ENCODE measurements at places on chromosomes 7 and 10.

DNA sequence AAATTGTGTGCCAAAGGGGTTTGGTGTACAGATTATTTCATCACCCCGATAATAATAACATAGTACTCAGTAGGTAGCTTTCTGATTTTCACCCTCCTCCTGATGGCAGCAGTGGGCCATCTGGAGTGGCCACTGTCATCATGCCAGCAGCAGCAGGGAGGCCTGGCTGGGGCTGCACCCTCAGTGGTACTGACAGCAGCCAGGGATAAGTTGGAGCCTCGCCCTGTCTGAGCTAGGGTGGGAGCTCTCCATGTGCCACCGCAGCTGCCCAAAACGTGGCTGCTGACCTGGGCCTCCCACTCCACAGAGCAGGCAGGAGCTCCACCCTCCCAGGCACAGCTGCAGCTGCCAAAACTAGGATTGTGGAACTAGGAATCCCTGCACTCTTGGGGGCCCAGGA is 700.8 kb upstream of the KCND2 start:
- no peak overlapping the region for H3K4me3 ChIP-seq
- no peak for DNase-seq
- no peaks in the 10 kb centered on the region for H3K36me3 ChIP-seq
- H3K27me3 ChIP-seq = no peaks in the 10 kb centered on the region
- H3K4me1 ChIP-seq = no peaks in the 10 kb centered on the region

DNA sequence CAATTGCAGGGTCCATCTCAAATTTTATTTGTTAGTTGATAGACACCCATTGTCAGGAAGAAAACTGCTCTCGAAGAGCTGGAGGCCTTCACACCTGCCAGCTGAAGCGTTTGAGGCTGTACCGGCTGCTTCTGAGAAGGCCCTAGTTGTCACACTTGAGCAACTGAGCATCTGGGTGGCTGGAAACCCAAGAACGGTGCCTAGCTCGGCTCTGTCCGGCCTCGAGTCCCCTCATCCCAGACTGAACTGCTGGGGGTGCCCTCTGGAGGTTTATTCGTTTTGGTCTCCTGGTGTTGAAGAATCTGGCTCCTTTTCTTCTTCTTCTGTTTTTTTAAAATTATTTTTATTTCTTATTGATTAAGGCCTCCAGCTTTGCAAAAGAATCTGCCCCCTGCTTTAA is 59.3 kb upstream of the EXOC6 start:
- no peak for DNase-seq
- H3K27ac ChIP-seq = no peak overlapping the region
- no peaks in the 10 kb centered on the region for H3K27me3 ChIP-seq
- H3K4me3 ChIP-seq = no peak overlapping the region

- no peaks in the 10 kb centered on the region for H3K4me1 ChIP-seq
- no peak overlapping the region for H3K27ac ChIP-seq
- no peaks in the 10 kb centered on the region for H3K27me3 ChIP-seq
- H3K4me3 ChIP-seq = no peak overlapping the region
- no peaks in the 10 kb centered on the region for H3K36me3 ChIP-seq
These were observed 6.4 kb upstream of the ENTPD7 start for GRCh38 chr10:99652800-99653390.

DNA sequence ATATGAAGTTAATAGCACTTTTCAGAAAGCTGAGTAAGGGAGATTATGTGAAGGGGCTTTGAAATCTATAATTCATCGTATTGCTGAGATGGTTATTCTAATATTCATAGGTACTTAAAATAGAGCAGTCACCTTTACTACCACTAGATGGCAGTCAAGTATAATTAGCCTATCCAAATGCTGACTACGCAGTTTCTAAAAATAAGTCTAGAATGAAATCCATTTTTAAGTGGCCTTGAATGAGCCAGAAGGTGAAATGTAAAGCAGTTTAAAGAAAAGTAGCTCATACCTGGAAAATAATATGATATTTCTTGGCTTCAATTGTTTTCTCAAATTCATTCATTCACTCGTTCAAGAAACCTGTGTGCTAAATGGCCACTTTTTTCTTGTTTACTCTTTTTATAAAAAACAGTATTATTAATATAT is 1277.1 kb downstream of the GATA3 start:
- no peak overlapping the region for H3K27ac ChIP-seq
- no peaks in the 10 kb centered on the region for H3K36me3 ChIP-seq
- DNase-seq = no peak

- no peak overlapping the region for H3K4me3 ChIP-seq
- H3K27ac ChIP-seq = peak overlapping the region; percentile 65
- DNase-seq = no peak
- no peaks in the 10 kb centered on the region for H3K36me3 ChIP-seq
- peaks cover 90% of the 10 kb centered on the region for H3K4me1 ChIP-seq
These were observed 6.6 kb upstream of the ZNF22 start for GRCh38 chr10:44993922-44994751.

- H3K27ac ChIP-seq = no peak overlapping the region
- H3K4me3 ChIP-seq = no peak overlapping the region
- H3K4me1 ChIP-seq = peaks cover 39% of the 10 kb centered on the region
- H3K27me3 ChIP-seq = no peaks in the 10 kb centered on the region
- DNase-seq = no peak
- H3K36me3 ChIP-seq = no peaks in the 10 kb centered on the region
These were observed 123.4 kb upstream of the BTBD16 start for GRCh38 chr10:122147663-122148062.

- H3K4me3 ChIP-seq = no peak overlapping the region
- no peak for DNase-seq
- H3K27me3 ChIP-seq = no peaks in the 10 kb centered on the region
- H3K27ac ChIP-seq = no peak overlapping the region
- peaks cover 4% of the 10 kb centered on the region for H3K4me1 ChIP-seq
These were observed 8.5 kb upstream of the TMEM270 start for GRCh38 chr7:73852500-73852899.

DNA sequence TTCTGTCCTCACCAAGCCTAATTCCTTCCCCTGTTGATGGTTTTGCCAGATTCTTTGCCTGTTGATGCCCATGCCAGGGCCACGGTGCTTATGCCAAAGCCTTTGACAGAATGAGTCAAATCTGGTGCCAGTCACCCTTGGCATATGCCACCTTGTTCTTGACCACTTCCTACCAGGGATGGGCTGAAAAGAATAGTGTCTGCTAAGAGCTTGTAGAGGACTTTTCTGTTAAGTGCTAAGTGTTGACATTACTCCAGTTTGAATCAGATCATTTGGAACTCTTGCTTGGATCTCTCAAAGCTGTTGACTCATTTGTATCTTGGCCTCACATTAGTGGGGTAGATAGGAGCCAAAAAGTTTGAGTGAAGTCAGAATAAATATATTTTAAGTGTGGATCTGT is 661.2 kb downstream of the AUTS2 start:
- no peak for DNase-seq
- no peak overlapping the region for H3K4me3 ChIP-seq
- H3K27ac ChIP-seq = no peak overlapping the region
- H3K36me3 ChIP-seq = no peaks in the 10 kb centered on the region
- no peaks in the 10 kb centered on the region for H3K27me3 ChIP-seq
- H3K4me1 ChIP-seq = no peaks in the 10 kb centered on the region

GRCh38 chr7:101126651-101127459 is at the start of gene SERPINE1:
Gene SERPINE1, plus strand, starts transcription at chr7:101127104. Its CDS starts 1,290 bp downstream, at chr7:101128394.
- no peaks in the 10 kb centered on the region for H3K27me3 ChIP-seq
- H3K36me3 ChIP-seq = no peaks in the 10 kb centered on the region
- peak within 1 kb of the TSS; percentile 96 for H3K27ac ChIP-seq
- H3K4me1 ChIP-seq = peaks cover 24% of the 10 kb centered on the region
- peak; percentile 64 for DNase-seq
- H3K4me3 ChIP-seq = peak within 1 kb of the TSS; percentile 50

GRCh38 chr10:126661356-126661755 is 9.1 kb downstream of the C10orf90 start:
- no peak for DNase-seq
- H3K27ac ChIP-seq = no peak overlapping the region
- H3K27me3 ChIP-seq = no peaks in the 10 kb centered on the region

DNA sequence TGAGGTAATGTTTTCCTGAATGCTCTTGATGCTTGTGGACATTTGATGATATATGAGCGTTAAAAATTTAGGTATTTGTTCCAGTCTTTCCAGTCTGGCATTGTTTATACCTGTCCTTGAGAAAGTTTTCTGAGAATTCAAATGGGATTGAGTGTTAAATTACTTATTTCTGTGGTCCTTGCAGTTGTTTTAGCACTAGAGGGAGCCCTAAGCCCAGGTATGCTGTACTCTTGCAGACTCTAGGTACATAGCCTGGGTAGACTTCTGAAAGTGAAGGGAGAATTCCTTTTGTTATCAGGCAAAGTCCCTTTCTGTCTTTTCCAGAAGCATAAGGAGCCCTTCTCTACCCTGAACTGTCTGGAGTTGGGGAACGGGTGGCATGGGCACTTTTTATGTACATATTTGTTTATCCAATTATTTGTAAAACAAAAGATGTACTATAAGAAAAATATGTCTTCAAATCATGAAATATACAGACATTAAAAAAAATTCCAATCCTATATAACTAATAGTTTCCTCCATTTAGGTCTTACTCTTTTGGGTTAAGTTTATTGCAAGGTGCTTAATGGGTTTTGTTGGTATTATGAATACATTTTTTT is 262.1 kb downstream of the ATRNL1 start:
- no peak for DNase-seq
- H3K4me3 ChIP-seq = no peak overlapping the region
- no peak overlapping the region for H3K27ac ChIP-seq
- H3K27me3 ChIP-seq = no peaks in the 10 kb centered on the region

DNA sequence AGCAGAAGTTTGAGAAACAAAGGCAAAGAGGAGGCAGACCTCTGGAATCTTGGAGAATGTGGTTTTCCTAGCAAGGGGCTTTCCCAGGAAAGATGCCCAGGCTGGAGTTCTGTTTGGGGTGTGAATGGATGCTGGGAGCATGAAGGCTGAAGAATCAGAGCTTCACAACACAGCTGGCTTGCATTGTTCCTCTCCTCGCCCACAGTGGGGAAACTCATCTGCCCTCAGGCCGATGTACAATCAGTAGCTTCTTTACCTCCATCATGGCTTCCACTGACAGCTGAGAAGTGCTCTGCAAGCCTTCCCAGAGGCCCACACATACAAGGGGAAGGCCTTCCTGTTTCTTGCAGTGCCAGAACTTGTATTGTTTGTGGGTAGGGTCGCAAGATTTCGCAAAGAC is 90.8 kb upstream of the HECTD2 start:
- no peak for DNase-seq
- no peaks in the 10 kb centered on the region for H3K36me3 ChIP-seq
- no peaks in the 10 kb centered on the region for H3K27me3 ChIP-seq
- H3K27ac ChIP-seq = no peak overlapping the region
- H3K4me1 ChIP-seq = no peaks in the 10 kb centered on the region
- H3K4me3 ChIP-seq = no peak overlapping the region

DNA sequence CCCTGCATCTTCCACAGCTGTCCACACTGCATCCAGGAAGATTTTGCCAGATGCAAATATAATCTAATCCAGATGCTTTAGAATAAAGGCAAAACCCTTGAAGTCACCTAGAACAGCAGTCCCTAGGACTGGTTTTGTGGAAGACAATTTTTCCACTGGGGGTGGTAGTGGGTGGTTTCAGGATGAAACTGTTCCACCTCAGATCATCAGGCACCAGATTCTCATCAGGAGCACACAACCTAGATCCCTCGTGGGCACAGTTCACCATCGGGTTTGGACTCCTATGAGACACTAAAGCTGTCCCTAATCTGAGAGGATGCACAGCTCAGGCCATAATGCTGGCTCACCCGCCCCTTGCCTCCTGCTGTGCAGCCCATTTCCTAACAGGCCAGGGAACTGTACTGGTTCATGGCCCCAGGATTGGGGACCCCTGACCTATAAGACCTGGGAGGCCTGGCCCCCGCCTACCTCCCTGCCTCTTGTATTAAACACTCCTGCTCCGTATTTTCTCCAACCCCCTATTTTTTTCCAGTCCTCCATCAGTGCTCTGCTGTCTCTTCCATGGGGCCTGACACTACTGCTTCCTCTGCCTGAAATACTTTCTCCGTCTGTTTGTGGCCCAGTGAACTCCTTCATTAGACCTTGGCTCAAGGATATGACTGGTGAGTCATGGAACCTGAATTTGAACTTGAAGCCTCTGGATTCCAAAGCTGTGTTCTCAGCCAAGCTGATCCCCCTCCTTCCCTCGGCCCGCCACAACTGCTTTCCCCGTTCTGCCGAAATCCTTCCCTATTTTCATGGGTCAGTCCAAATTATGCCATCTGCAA is 79.9 kb upstream of the RHEB start:
- no peak overlapping the region for H3K4me3 ChIP-seq
- H3K36me3 ChIP-seq = peaks cover 3% of the 10 kb centered on the region
- H3K27ac ChIP-seq = no peak overlapping the region
- DNase-seq = no peak

DNA sequence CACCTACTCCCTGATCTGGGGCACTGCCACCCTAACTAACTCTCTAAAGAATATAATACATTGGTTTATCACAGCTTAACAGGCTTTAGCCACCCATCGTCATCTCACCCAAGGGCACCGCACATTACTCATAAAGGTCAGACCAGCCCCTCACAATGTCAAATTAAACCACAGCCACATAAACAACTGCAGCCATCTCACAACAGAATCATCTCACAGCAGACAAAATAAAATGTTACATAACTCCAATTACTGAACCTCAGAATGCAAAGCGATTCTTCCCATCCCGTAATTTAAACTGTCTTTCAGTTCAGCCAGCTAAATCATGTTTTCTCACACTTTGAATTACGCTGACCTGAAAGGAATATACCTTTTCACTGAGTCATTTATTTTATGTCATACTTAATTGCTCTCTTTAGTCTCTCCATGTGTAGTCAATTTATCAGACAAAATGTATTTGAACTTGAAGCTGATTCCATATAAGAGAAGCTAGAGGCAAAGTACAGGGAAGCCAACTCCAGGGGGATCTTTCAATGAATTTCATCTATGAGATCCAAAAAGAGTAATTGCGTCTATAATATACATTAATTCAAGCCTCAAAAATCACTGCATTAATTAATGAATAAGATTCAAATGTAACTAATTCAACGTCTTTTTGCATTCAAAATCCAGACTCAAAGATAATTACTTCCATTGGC is 96.9 kb upstream of the NEBL start:
- H3K27ac ChIP-seq = no peak overlapping the region
- DNase-seq = no peak
- H3K4me3 ChIP-seq = no peak overlapping the region
- H3K27me3 ChIP-seq = no peaks in the 10 kb centered on the region
- no peaks in the 10 kb centered on the region for H3K36me3 ChIP-seq

- no peak overlapping the region for H3K4me3 ChIP-seq
- H3K36me3 ChIP-seq = no peaks in the 10 kb centered on the region
- H3K27me3 ChIP-seq = no peaks in the 10 kb centered on the region
- no peak overlapping the region for H3K27ac ChIP-seq
These were observed 11.1 kb downstream of the STAM start for GRCh38 chr10:17655009-17655408.

DNA sequence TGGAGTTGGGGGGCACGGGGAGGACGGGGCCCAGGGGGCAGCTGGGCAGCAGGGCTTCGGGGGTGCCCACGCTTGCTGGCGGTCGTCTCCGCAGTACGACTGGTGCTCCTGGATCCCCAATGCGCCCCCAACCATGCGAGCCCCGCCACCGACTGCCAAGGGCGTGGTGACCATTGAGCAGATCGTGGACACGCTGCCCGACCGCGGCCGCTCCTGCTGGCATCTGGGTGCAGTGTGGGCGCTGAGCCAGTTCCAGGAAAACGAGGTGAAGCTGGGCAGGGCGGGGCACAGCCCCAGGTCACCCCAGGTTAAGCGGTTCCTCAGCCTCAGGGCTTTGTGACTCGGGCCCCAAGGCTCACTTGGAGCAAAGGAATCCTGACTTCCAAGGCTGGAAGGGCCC is 70.0 kb downstream of the ALOX5 start:
- no peaks in the 10 kb centered on the region for H3K27me3 ChIP-seq
- peak; percentile 32 for DNase-seq
- no peaks in the 10 kb centered on the region for H3K36me3 ChIP-seq
- peaks cover 7% of the 10 kb centered on the region for H3K4me1 ChIP-seq
- no peak overlapping the region for H3K27ac ChIP-seq
- no peak overlapping the region for H3K4me3 ChIP-seq
